ENCODE measurements at places on chromosomes 3 and 15.

DNA sequence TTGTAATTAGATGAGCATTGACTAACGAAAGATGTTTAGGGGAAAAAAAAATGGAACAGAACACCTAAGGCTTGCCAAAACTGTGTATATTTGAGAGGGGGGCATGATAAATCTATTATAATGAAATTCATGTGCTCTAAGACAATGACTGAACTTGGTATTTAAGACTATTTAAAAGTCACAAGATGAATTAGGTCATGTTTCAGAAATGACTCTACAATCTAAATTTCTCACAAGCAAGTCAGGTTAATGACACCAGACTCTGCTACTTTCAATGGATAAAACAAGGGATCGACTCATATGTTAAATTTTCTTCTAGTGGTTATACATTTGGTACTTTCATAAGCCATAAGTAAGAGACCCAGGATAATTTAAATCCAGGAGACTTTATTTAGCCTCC is 78.4 kb downstream of the DUT start:
- no peak for DNase-seq

DNA sequence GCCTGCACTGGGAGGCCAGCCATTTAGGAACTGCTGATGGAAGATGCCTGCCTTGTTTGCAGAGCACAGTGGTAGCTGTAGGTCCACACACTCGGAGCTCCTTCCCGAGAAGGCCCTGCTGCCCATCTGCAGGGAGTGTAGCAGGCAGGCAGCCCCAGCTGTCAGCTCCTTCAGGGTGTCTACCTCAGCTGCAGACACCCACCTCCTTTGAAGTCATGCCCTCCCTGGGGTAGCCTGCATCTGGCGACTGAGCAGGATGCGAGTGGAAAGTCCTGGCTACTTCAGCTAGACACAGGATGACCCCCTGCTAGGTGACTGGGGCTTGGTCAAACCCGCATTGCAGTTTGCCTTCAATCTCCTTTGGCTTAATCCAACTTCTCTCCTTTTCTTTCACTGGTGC is 93.2 kb upstream of the TLE3 start:
- DNase-seq, result no peak

- DNase-seq, result no peak
These were observed 39.2 kb downstream of the CCK start for GRCh38 chr3:42226470-42227425.

DNA sequence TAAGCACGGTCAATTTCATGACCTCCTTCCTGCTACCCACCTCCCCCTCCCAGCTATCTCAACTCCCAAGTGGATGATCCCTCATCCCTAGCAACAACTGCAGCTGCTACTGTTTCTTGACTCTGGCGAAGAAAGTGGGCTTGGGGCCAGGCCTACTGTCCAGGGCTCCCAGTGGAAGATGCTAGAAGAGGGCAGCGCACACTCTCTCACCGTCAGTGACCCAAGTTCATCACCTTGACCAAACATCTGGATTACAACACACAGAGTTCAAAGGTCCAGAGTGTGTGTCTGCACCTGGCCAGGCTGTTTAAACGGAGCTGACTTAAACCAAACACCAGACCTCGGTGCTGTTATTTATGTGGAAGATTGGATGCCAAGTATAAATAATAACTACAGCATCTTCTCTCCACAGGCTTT is 385.6 kb downstream of the SHQ1 start:
- DNase-seq, result no peak

DNA sequence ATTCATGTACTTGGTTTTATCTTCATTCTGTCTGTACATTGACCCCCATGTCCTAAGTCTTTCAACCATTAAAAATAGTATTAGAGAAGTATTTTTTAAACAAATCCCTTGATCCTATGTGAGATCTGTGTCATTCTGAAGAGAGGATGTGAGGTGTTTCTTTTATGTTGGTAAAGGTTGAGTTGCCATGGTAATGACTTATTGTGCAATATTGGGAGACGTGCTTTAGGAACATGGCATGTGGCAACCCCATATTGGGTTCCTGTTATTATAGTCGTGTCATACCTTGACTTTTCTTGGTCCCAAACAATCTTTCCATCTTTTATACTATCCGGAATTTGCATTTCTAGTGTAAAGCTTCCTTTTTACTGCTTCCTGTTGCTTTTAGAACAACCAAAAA is 203.1 kb downstream of the KCNAB1 start:
- DNase-seq, result no peak

- no peak for DNase-seq
These were observed 171.2 kb downstream of the SEMA6D start for GRCh38 chr15:47888385-47889100.

GRCh38 chr3:66762916-66763693 is 235.0 kb upstream of the KBTBD8 start:
- DNase-seq, result no peak

GRCh38 chr3:71162221-71162620 is 421.3 kb downstream of the FOXP1 start:
- DNase-seq, result no peak

DNA sequence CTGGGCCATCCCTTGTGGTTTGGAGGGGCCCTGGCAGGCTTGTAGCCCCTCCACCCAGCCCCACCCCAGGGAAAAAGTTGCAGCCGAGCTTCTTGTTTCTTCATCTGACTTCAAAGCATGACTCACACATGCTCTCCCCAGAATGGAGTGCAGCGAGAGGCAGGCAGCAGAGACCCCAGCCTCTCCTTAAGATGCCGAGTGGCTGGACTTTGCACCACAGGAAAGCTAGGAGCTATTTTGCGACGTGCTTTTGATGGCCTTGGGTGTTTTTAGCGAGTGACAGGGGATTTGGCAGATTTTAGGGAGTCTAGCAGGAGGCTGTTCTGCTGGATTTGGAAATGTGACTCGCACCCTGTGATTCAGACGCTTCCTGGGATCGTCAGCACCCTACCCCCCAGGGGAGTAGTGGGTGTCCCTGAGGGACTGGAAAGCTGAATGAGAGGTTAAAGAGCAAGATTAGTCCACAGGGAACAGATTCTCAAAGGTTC is 14.2 kb downstream of the BAHD1 start:
- DNase-seq, result no peak

GRCh38 chr3:49238274-49239127 is 38.5 kb downstream of the C3orf62 start:
- DNase-seq, result no peak

GRCh38 chr3:30437171-30437601 is 169.2 kb upstream of the TGFBR2 start:
- no peak for DNase-seq

GRCh38 chr3:61808526-61808925 is 247.2 kb downstream of the PTPRG start:
- DNase-seq, result no peak

DNA sequence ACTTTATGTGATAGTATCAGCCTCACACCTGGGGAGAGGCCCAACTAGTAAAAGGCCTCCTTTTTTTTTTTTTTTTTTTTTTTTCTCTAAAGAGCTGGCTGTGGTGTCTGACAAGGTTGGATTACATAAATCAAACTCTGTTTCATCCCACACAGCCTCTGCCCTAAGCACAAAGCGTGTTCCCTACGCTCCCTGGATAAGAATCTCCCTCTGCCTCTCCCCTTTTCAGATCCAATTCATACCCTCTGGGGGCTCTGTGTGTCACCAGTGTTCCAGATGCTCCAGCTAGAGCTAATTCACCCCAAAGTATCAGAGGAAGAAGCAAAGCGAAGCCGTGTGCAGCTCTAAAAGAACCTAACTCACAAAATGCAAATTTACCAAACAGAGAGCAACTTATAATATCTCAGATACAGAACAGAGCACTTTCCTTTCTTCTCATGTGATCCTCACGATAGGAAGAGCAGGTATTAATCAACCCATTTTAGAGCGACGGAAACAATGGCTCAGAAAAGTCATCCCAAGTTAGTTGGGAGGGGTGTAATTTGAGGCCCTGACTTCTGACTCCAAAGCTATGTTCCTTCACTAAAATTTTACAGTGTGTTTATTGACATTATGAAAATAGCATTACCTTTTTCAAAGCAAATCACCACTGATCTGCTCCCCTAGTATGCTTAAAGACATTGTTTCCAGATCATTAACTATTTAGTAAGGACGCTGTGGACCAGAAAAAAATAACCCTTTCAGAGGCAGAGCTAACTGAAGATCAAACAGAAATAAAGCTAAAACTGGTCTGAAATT is 12.4 kb downstream of the BMF start:
- no peak for DNase-seq

DNA sequence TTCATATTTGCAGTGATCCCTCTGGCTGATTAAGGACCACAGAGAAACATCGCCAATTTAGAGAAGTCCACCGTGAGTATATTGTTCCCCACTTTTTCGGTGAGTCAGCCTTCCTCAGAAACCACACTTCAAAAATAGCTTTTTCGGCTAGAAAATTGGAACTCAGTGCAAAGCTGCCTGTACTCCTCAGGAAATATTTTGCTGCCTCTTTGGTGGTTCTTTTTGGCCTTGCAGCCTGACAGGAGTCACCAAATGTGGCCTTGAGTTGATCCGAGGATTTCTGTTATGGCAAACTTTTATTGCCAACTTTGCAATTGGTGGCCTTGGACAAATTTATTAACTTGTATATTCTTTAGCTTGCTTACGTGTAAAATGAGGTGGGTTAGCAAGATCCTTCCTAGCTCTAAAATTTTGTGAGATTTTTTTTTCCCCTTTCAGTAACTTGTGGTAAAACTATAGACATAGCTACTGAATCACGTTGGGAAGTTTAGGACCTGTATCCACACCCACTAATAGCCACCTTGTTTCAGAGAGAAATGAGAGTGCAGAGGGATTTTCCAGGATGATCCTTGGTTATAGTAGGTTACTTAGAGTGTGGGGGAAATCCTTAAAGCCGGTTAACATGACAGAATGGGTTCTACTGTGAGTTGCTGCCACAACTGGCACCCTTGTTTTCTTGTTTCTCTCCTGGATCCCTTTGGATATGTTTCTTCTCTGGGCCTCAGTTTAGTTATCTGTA is 9.9 kb downstream of the ARL6IP5 start:
- DNase-seq, result no peak

DNA sequence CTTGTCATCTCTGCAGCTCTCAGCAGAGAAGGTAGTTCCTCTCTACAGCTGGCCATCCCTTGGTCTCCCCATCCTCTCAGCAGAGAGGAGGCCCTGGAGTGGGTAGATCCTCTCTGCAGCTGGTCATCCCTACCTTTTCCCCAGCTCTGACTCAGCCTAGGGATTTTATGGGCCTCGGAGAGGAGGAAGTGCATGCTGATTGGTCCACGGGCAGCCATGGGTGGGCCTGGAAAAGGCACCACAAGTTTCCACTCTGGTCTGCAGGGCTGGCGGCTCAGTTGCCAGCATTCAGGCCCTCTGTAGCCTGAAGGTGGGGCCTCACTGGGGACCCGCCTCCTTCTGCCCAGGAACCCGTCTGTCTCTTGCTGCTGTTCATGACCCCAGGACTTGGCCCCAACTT is 36.9 kb downstream of the NR1D2 start:
- no peak for DNase-seq

Data from activated CD4-positive, CD25-positive, alpha-beta regulatory T cell treated with anti-CD3 and anti-CD28 coated beads, Interleukin-2, amount 50 U/mL, for 72 hours (primary cell).